CD4-positive, alpha-beta memory T cell (primary cell): ENCODE measurements at places on chromosomes 3 and 15.

DNA sequence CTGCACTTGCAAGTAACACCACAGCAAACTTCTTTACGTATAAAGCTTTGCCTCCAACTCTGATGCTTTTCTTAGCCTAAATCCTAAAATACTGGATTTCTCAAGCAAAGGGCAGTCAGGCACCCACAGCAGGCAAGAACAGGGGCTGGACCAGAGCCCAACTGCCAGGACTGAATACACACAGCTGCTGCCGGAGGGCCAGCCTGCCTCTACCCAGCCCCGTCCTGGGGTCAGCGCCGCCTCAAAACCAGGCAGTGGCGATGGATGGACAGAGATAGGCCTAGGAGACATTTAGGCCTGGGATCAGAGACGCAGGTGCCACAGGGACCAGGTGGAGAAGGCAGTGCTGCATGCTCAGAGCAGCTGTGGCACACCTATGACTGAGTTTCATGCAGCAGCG lies 47.6 kb upstream of the SEC61A1 start:
- DNase-seq, result no peak

- no peak for DNase-seq
Observed at GRCh38 chr15:36803773-36804172, 224.3 kb downstream of the CDIN1 start.

GRCh38 chr3:178058629-178059028 lies 477.6 kb upstream of the KCNMB2 start:
- no peak for DNase-seq

GRCh38 chr3:114539525-114539924 lies 245.7 kb downstream of the TIGIT start:
- no peak for DNase-seq

DNA sequence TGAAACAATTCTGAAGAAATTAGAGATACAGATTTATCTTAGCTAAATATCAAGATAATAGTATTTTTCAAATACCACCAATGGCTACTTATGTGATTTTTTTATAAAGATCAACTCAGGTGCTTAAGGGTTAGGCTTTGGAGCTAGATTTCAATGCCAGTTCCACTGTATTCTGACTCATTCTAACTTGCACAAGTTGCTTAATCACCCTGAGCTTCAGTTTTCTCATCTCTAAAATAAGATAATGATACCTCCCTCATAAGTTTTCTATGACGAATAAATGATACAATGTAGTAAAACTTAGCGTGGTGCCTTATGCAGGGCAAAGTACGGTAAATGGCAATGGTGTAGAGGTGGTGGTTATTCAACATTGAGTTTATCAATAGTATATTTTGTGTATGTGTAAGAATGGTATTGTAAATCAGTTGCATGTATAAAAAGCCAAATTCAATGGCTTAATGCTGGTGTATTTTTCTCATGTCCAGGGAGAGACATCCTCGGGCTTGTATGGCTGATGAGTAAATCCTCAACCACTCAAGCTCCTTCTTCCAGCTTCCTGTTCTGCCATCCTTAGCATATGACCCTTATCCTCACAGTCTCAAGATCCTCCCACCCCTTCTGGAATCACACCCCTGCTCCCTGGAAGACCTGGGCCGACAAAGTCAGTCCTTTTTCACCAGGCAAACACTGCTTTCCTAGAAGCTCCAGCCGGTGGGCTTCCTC lies 505.9 kb upstream of the CFAP20DC start:
- no peak for DNase-seq

DNA sequence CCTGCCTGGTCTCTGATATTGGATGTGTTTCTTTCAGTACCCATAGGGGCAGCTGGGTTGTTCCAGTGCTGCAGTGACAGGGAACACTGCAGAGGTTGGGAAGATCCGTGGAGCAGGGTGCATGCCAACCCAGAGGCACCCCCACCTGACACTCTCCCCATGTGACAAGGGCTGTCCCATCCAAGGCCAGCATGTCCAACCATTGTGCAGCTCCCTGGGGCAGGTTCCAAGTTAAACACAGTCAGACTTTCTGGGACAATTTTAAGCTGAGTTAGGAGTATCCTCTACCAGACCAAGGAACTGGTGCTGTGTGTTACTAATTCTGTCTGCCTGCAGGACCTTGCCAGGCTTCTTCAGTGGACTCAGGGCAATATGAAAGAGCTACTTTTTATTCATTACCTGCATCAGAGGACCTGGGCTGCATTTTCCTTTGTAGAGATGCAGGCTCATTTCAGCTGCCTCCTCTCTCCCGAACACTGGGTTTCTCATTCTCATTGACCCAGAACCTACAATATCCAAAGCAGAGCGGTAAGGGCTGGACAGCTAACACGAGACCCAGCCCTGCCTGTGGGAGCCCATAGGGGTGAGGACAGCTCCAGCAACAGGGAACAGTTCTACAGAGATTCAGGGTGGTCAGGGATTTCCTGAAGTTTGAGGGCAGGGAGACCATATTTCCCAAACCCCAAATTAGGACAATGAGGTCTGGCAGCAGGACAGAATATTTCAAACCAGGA lies 72.7 kb downstream of the SPSB4 start:
- no peak for DNase-seq

DNA sequence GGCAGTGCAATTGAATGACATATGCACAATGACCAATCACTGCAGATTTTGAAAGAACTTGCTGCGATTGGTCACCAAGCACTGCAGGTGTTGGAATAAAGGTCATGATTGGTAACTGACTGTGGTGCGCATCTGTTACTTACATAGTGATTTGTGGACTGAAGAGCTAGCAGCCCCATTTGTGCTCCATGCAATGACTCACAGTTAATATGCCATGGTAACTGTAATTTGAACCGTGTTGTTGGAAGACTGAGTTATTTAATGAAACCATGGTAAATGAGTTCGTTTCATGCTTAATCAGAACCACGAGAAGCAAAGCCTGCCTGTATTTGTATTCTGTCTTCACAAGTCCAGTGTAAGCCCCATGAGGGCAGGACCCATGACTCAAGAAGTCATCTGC lies 220.5 kb downstream of the TJP1 start:
- DNase-seq, result no peak

GRCh38 chr15:80693682-80694610 lies 1.2 kb upstream of the ABHD17C start:
- DNase-seq, result peak; percentile 5

DNA sequence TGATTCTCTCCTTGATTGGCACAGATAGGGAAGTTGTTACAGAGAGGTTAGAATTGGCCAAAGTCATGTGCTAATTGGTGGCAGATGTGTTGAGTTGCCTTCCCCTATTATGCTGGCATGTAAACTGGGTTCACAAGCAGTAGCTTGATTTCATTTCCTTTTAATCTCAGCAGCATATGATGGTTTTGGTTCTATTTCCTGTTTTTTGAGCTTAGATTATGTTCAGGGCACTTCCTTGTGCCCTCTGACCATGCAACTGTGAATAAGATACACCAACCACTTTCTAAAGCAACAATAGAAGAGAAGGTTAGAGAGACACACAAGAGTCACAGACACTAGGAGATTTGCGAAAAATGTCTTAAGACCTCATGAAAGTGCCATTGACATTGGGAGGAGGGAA lies 16.5 kb downstream of the HPS3 start:
- no peak for DNase-seq

GRCh38 chr3:186618318-186618938 lies 5.6 kb downstream of the AHSG start:
- DNase-seq, result no peak

- DNase-seq, result no peak
Observed at GRCh38 chr15:35136321-35137189, 51.5 kb upstream of the NANOGP8 start.

- no peak for DNase-seq
Observed at GRCh38 chr3:106215047-106215446, 346.2 kb upstream of the CBLB start.

- DNase-seq, result no peak
Observed at GRCh38 chr3:12136371-12136770, 22.3 kb downstream of the TIMP4 start.

- DNase-seq, result no peak
Observed at GRCh38 chr15:49848807-49849206, 228.0 kb downstream of the DTWD1 start.

DNA sequence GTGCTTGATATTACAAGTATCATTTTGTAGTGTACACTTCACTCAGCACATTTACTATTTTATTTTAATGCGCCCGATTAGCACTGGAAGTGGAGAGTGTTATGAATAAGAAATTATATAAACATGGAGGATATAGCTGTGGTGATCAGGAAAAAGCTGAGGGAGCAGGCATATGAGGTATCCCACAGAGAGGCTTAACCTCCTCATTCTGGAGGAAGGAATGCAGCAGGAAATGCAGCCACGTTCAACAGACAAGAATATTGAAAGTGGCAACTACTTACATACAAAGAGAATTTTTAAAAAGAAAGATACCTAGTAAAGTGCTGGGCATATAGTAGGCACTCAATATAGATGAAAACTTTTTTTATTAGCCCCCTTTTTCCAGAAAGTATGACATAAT lies 166.0 kb upstream of the SATB1 start:
- no peak for DNase-seq

DNA sequence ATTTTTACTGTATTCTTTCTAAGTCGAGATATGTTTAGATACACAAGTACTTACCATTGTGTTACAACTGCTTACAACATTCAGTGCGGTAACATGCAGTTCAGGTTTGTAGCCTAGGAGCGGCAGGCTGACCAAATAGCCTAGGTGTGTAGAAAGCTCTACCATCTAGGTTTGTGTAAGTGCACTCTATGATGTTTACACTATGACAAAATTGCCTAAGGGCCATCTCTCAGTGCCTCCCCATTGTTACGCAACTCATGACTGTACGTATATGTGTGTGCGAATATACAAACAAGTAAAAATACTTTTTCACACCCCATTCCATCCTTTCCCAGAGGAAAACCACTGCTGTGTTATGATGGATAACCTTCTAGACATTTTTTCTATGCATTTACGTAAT lies 44.3 kb downstream of the PXYLP1 start:
- no peak for DNase-seq
